A172 (cell line): ENCODE measurements at places on chromosomes 2 and 18.
A peak's percentile ranks its signal among the peaks of the same experiment; 100 is the strongest.

GRCh38 chr2:67515056-67515455 lies 117.9 kb downstream of the ETAA1 start:
- DNase-seq, result no peak

DNA sequence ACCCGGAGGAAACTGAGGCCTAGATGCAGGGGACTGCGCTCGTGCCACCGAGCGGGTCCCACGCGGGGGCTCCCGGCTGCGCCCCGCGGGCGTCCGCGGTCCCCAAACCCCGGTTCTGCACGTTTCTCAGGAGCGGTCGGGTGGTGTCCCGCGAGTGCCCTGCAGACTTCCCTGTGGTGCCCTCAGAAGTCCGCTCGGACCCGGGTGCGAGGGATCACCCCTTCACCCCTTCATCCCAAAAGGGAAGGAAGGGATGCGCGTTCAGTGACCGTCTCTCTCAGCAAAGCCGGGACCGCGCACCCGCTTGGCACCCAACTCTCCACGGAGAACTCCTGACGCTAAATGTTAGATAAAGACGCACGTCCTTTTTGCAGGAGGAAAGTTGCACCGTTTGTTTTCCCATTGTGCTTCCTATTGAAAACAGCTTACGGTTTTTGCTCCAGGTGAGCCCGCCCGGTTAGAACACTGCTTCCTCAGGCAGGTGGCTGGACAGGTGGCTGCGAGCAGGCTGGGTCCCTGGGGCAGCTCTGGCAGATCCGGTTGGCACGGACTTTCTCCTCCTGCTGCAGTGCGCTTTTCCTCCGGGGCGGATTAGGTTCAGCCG lies 779 bp downstream of the DGKD start:
- no peak for DNase-seq

DNA sequence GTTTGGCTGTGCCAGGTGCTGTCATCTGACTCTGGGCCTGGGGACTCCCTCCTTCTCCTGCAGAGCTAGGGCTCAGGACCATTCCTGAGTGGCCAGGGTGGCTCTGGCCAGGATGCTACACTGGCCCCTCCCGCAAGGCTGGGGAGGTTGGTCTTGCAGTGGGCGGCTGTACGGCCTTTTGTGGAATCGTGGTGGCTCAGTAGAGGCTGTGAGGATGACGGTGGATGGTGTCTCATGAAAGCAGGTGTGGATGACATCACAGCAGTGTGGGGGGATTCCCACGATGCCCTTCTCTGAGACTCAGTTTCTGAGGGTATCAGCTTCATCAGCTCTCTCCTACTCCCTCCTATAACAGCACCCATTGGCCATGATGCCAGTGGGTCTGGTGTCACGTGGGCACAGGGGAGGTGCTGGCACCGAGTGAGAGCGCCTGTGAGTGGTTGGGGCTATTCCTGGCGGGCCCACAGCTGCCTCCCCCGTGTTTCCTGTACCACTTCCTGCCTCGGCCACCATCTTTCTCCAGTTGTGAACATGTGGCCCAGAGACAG lies 144.2 kb upstream of the HDAC4 start:
- no peak for DNase-seq

GRCh38 chr18:76491776-76492668 lies 3.0 kb downstream of the ZNF516 start:
- DNase-seq, result no peak

DNA sequence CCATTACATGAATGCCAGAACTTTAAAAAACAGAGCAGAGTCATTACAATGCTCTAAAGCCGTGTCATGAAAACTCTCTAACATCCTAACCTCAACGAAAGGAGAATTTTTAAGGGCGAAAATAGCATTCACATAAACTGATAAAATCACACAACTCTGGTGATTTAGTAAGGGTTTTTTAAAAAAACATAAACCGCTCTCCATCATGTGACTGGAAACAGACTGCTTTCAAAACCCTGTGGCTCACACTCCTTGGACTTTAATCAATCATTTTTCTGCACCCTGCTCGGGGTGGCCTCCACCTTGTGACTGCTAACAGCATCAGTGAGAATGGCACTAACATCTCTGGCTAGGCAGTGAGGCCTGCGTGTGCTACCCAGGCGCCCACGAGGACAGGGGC lies 12.1 kb downstream of the DOCK10 start:
- no peak for DNase-seq

- no peak for DNase-seq
These were observed 71.9 kb downstream of the ALPK2 start for GRCh38 chr18:58557008-58557435.

DNA sequence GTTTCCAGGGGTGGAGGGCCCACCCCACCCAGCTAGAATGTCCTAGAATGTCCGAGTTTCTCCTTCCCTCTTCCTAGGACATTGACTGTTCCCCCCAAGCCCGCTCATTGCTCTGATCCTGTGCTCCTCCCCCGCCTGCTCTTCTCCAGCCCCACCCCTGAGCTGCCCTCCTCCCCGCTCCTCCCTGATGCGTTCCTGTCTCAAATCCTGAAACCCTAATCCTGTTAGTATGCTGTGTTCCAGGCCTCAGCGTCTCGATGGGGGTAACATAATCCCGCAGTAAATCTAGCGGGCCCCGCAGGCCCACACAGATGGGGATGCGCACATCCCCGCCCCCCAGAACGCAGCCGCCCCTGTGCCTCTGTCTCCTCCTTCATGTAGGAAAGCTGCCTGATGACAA lies 51.3 kb downstream of the NRP2 start:
- no peak for DNase-seq

DNA sequence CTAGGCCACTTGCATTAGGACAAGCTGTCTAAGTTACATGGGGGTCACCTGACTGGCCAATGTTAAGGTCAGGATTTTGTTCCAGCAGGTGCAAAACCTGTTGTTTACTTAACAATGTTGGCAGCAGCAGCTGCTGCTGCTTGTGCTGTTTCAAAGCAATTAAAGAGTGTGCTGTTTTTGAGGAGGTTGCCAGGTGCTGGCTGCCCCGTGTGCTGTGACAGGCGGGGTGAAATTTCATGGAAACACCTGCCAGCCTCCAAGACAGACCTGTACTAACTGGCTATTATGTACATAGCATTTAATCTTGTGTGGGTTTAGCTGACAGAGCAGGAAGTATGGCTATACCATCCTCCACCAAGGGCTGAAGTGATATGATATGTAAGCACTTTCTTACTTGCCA lies 224.9 kb downstream of the ASXL3 start:
- DNase-seq, result no peak

- DNase-seq, result peak; percentile 96
These were observed 6.9 kb downstream of the CREG2 start for GRCh38 chr2:101380376-101380775.

DNA sequence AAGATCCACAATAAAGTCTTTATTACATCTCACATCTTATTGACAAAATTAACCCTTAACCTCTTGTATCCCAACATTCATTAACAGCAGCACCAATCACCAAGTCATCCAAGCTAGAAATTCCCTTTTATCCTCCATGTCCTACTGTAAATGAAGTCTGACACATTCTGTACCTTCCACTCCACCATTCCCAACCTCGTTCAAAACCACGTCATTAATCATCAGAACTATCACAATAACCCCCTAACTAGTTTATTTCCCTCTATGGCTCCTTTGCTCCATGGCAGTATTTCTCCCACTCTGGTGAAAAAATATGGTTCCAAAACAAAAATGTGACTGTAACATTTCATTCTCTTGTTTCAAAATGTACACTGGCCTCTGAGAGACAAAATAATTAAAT lies 1626.2 kb downstream of the LRP1B start:
- no peak for DNase-seq

- no peak for DNase-seq
These were observed 131.0 kb downstream of the SP3 start for GRCh38 chr2:173834141-173834540.

GRCh38 chr2:46068636-46069035 lies 228.6 kb upstream of the EPAS1 start:
- DNase-seq, result peak; percentile 12

DNA sequence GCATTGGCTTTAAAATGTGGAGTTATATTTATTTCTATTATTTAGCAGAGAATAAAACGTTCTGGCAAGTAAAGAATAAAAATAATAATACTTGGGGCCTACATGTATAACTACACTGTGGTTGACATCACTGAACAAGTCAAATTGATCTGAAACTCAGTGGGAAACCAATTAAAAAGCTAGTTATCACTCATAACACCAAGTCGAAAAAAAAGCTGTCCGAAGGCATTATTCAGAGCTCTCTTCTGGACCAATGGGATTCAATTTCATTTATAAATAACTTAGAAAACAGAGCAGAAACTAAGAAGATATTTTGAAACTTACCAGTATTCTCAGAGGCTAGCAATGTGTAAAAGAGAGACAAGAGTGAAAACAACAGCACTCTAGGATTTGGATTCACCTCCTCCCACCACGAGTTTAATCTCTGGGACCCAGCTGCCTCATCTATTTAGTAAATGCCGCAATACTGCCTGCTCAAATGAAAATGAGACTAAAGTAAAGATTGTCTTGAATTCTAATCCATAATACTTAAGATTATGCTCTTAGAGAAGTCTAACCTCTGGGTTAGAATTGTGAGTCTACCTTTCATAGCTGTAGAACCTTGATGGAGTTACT lies 128.4 kb downstream of the NBAS start:
- DNase-seq, result no peak

DNA sequence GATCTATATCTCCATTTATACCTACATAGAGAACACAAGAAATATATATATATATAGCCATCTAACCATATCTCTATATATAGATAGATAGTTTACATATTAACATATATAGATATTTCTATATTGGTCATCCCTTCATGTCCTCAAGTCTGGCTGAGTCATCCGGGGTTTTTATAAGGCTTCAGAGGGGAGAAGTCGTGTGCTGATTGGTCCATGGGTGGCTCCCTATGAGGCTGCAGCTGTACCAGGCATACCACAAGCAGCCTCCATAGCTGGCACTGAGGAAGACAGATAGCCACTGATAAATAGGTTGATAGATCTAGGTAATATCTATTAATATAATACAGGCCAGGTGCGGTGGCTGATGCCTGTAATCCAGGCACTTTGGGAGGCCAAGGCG lies 618.3 kb upstream of the SETBP1 start:
- DNase-seq, result no peak

- DNase-seq, result no peak
These were observed 121.5 kb upstream of the SIX2 start for GRCh38 chr2:45130736-45131135.

DNA sequence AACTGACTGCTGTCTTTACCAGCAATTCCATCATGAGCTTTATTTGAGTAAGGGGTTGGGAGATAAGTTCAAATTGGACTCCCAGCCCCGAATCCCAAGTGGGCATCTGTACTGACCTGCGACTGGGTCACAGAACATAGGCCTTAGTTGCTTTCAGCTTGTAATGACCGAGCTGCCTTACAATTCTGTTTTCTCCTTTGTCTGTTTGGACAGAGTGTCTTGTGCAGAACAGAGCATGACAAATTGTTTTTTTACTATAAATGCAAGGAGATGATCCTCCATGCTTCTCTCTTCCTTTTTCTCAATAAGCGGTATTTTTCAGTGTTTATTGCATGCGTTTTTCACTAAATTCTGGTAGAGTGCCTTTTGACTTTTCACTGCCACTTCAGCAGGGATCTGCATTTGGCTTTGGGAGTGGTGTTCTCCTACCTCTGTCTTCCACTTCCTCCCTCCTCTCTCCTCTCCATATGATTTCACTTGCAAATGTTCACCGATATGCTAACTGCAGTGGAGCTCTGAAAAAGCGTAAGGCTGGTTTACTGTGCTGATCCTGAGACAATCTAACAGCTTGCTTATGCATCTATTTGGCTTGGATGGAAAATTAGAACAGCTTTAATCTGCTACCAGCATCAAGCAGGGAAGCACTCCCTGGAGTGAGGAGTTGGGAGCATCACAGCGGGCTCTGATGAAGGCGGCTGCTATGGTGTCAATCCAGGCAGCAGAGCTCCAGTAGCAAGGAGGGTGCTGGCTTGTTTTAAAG lies 158.8 kb upstream of the SMIM21 start:
- no peak for DNase-seq

DNA sequence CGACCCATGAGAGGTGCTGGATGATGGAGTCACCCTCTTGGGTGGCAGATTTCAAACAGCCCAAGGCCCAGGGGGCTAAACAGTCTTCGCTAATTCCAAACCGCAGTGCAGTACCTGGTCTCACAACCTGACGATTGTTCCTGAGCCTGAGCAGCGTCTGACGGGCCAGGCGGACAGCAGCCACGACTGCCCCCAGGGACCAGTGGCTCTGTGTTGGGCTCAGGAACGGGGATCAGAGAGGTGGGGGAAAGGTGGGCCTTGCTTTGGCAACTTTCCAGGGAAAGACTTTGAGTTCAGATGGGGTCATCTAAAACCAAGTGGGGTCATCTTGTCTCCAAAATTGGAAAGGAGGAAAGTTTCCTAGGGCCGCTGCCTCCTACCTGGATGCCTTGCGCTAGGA lies 492 bp downstream of the COLEC11 start:
- no peak for DNase-seq

- DNase-seq, result no peak
These were observed 243.5 kb upstream of the ZNF521 start for GRCh38 chr18:25595274-25596060.

DNA sequence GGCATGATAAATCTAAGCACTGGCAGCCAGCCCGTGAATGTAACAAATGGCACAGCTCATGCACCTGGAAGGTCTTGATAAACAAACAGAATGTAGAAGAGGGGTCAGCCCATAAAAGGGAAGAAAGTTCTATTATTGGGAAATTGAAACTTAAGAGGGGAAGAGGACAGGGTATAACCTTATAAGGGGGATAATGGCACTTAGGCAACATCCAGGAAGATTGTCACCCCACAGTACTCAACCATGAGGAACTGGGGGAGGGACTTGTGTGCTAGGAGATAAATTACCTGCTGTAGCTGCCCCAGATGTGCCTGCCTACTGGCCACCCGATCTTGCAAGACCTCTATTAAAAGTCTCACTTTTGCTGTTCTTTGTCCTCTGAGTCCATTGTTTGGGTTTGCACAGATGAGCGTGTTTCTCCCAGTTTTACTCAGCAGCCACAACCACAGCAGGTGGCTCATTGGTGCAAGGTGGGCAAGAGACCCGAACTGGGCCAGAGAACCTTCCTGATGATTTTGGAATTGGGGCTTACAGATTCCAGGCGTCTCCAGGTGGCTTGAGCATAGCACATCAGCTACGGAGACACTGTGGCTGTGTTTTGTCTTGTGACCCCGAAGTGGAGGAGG lies 79.0 kb upstream of the TAF1B start:
- DNase-seq, result no peak

DNA sequence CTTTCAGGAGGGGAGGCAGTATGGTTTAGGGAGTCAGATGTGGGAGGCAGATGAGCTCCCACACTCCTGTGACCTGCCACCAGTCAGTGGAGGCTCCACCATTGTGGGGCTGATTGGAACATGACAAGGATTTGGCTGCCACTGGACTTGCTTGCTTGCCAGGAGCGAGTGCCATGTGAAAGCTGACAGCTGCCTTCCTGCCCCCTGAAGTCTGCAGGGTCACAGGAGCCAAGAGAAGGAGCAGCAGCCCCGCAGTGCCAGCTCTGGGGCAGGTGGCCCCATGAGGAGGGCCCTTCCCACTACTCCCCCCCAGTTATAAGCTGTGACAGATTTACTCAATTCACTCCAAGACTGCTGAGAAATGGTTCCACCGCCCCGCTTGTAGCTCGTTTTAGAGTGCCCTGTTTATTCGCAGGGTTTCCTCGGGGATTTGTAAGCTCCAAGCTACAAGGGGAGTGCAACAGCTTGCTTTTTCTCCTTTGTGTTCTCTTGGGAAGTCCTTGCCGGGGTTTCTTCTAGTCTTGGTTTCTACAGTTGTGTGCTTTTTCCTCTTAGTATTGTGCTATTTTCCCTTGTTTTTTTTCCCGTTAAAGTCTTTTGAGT lies 414.3 kb downstream of the MEIS1 start:
- DNase-seq, result no peak

- DNase-seq, result no peak
These were observed 38.2 kb downstream of the TFCP2L1 start for GRCh38 chr2:121246704-121247255.

- DNase-seq, result peak; percentile 59
These were observed 94.7 kb upstream of the CDC42EP3 start for GRCh38 chr2:37766106-37766505.
